ENCODE measurements at places on chromosomes 3 and 15.

DNA sequence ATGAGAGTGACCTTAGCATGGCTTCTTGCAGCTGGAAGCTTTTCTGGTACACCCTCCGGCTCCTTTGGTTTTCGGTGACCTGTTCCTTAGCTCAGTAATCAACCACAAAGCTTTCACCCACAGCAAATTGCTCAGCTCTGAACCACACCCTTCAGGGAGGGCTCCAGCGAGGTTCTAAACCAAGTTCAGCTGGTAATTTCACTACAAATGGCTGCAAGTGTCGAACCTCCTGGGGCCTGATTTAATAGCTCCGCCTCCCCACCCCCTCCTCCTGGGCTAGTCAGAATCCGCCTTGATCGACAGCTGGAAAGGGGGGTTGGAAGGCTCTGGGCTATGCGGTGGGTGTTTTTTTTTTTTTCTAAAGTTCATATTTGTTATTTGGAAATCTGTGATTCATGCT lies 150.9 kb upstream of the MCTP2 start:
- no peak for DNase-seq

DNA sequence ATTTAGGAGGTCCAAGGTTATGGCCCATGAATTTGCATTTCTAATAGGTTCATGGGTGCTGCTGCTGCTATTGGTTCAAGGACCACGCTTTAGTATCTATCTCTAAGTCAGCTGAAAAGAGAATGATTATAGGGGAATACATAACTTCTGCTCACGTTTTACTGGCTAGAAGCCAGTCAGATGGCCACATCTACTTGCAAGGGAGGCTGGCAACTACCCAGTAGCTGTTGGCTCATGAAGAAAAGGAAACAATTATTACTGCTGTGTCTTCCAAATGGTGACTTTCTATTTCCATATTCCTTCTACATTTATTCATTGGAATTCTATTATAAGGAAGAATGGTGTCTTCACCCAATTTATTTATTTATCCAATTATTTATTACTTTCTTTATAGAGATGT lies 54.2 kb downstream of the SLC25A36 start:
- DNase-seq = no peak

- no peak for DNase-seq
Observed at GRCh38 chr3:38059148-38059547, 20.1 kb downstream of the DLEC1 start.

DNA sequence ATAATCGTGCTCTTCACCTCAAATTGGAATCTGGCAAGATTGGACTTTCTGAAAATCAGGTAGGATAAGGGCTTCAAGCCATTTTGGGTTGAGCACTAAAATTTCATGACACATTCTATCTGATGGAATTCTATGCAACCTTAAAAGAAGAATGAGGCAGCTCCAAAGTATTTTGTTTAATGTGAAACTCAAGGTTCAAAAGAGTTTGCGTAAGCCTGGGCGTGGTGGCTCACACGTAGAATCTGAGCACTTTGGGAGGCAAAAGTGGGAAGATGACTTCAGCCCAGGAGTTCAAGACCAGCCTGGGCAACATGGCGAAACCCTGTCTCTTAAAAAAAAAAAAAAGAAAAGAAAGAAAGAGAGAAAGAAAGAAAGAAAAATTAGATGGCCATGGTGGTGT lies 3.6 kb upstream of the PLA1A start:
- no peak for DNase-seq

DNA sequence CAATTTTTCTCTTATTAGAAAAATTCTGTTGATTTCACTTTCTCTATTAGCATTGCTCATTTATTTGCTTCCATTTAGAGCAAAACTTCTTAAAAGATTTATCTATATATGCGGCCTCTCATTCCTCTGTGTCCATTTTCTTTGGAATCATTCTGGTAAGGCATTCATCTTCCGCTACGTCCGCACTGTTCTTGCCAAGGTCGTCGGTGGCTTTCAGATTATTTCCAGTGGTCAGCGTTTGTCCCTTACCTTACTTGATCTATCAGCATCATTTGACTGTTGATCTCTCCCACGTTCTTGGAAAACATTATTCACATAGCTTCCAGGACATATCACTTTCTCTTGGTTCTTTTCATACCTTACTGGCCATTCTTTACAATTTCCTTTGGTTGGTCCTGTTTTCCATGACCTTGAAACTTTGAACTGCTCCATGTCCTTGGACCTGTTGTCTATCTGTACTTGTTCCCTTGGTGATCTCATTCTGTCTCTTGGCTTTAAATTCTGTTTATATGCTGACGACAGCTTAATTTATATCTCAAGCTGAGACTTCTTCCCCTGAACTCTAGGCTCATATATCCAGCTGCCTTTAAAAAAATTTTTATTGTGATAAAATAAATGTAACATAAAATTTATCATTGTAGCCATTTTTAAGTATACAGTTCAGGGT lies 54.5 kb downstream of the SLMAP start:
- DNase-seq = no peak

DNA sequence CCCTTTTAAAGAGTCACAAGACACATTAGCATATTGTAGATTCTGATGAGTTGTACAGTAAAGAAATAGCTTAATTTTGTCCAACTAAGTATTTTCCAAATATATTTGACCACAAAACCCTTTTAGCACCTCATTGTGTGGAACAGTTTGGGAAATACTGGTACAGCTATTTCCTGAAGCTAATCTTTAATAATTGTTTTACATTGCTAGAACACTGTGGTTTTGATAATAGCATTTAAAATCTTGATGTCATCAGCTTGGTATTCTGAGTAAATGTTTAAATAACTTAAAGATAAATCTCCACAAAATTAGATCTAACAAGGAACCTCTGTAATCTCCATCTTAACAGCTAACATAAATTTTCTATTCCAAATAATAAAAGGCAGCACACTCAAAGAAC lies 140.0 kb upstream of the MLF1 start:
- DNase-seq = no peak

Measured in sigmoid colon (tissue), 7 donors.